Activated CD4-positive, alpha-beta T cell treated with anti-CD3 and anti-CD28 coated beads, Interleukin-2, Interleukin-4, amounts not matched to agents 100 ng/mL and 50 ng/mL, durations not matched to agents 16 hours and 8 hours (primary cell): ENCODE measurements at places on chromosomes 2 and 18.

DNA sequence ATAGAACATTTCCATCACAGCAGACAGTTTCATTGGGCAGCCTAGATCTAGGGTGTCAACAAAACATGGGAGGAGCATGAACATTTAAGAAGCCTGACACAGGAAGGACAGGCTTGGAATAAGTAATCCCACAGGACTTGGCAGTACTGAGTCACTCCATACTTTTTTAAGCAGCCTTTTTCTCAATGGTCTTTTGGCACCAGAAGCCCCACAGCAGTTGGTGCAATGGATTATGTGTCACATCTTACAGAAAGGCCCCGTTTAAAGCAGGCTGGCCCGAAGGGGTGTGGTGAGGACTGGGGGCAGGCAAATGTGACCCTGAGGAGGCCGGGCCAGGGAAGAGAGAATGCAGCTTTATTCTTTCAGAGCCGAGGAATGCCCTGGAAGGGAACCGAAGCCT, 26.6 kb downstream of the SPTBN1 start:
- DNase-seq = no peak

- no peak for DNase-seq
These were observed 117.2 kb downstream of the CCDC102B start for GRCh38 chr18:68915061-68915460.

- DNase-seq = peak; percentile 3
These were observed 181.3 kb upstream of the EPHA4 start for GRCh38 chr2:221753401-221753800.

- no peak for DNase-seq
These were observed 37.2 kb upstream of the SLC8A1 start for GRCh38 chr2:40488927-40489677.

GRCh38 chr2:10119601-10120157, 2.9 kb upstream of the RRM2 start:
- no peak for DNase-seq

DNA sequence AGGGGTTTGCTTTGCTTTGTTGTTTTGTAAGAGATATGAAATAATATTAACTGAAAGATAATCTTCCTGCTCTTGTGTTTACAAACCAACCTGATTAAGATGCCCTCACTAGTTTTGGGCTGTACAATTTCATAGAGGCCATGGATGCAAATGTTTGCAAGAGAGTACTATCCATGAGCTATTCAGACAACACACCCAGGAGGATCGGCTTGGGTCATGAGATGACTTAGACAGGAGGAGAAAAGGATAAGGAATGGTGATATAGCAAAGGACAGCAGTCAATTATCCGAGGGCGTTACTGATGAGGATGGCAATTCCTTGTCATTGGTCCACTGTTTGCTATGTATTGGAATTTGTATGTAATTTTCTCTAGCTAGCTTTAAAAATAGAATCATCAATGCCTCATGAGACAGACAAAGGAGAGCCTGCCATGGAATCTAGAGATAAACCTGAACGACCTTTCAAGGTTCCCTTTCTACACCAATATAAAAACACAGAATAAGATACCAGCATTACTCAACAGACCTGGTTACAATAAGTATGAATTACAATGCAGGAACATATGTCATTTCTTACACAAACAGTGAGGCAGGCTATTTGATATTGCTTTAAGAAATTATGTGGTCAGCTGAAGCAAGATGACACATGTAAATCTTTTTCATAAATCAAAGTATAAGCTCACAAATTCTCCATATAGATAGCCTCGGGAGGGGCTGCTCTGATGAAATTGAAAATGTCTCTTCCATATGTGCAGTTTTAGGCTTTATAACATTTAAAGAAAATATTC, 54.4 kb upstream of the SOS1 start:
- no peak for DNase-seq

- no peak for DNase-seq
These were observed 63.9 kb upstream of the PHLPP1 start for GRCh38 chr18:62651276-62652056.

GRCh38 chr2:53473236-53473635, 294.4 kb upstream of the CHAC2 start:
- no peak for DNase-seq

DNA sequence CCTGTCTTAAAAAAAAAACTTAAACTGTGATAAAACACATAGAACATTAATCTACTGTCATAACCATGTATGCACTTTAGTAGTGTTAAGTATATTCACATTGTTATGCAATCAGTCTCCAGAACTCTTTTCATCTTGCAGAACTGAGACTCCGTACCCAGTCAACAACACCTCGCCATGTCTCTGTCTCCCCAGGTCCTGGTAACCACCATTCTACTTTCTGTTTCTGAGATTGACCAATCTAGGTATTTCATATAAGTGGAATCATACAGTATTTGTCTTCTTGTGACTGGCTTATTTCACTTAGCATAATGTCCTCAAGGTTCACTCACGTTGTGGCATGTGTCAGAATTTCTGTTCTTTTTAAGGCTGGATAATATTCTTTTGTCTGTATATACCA, 290.8 kb upstream of the CXCR4 start:
- DNase-seq = no peak

DNA sequence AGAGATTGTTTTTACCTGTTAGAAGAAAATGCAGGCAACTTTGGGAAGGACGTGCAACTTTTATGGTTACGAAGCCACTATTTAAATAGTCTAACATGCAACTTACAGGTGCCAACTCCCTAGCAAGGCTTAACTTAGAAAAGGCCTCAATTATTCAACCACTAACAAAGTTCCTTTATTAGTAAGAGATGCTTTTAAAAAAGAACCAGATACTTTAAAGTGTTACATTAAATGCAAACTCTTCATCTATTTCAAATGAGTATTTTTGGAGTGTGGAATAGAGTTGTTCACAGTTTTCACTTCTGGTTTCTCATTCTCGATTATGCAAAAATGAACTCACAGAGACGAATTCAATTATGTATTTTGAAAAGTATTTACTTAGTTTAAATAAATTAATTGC, 51.7 kb downstream of the PELI1 start:
- no peak for DNase-seq
